ENCODE measurements at places on chromosomes 16 and 17.
A peak's percentile ranks its signal among the peaks of the same experiment; 100 is the strongest.

DNA sequence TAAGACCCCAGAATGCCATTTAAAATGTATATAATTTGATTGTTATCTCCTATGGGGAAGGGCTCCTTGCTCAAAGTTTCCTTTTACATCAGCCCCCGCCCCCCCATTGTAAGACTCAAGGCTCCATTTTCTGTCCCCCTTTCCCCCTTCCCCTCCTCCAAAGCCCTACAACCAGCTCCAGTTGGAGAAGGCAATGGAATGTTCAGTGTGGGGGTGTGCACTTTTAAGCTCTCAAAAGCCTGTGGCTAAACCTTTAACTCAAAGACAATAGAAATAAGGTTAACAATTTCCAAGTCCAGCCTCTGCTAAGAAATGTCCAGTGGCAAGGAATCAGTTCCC is 114.7 kb downstream of the NOG start:
- no peaks in the 10 kb centered on the region for H3K36me3 ChIP-seq
- H3K4me3 ChIP-seq, result peak overlapping the region; percentile 50
- no peak for DNase-seq
- H3K27ac ChIP-seq, result no peak overlapping the region
- 0 out of 2 replicates have a peak, but pooled peaks cover 3% of the 10 kb centered on the region for H3K27me3 ChIP-seq

- H3K27ac ChIP-seq, result no peak overlapping the region
- H3K4me3 ChIP-seq, result no peak overlapping the region
- H3K27me3 ChIP-seq, result no peaks in the 10 kb centered on the region
- no peak for DNase-seq
- no peaks in the 10 kb centered on the region for H3K36me3 ChIP-seq
Measured at GRCh38 chr17:39077866-39078265, 73.6 kb downstream of the PLXDC1 start.

GRCh38 chr17:50719924-50720794 is 756 bp downstream of the LUC7L3 start:
- DNase-seq, result no peak
- H3K4me3 ChIP-seq, result peak overlapping the region; percentile 68
- H3K27ac ChIP-seq, result peak overlapping the region; percentile 100
- H3K27me3 ChIP-seq, result no peaks in the 10 kb centered on the region
- H3K36me3 ChIP-seq, result no peaks in the 10 kb centered on the region
- H3K4me1 ChIP-seq, result peaks cover 21% of the 10 kb centered on the region

- H3K36me3 ChIP-seq, result no peaks in the 10 kb centered on the region
- H3K4me3 ChIP-seq, result no peak overlapping the region
- H3K4me1 ChIP-seq, result no peaks in the 10 kb centered on the region
- H3K27me3 ChIP-seq, result no peaks in the 10 kb centered on the region
Measured at GRCh38 chr16:11128211-11129141, 127.5 kb downstream of the SOCS1 start.

Measured in GM23338 (cell line).